ENCODE measurements at places on chromosomes 4 and X. TPM values are rescaled to one million over a fixed set of nuclear protein-coding genes. Genes with fewer than 3 reads are reported as not detected.

SPANXN3 gene
- not detected for total RNA-seq

RADX gene
- total RNA-seq, result 3.0 TPM

TCEANC gene
- 2.0 TPM for total RNA-seq

EVC2 gene
- total RNA-seq, result 4.8 TPM

KIAA1210 gene
- total RNA-seq, result not detected

STBD1 gene
- total RNA-seq, result 2.0 TPM

GIMD1 gene
- not detected for total RNA-seq

APOO gene
- total RNA-seq, result 55.5 TPM

DMD gene
- 8.4 TPM for total RNA-seq

MMAA gene
- total RNA-seq, result 5.0 TPM

PPARGC1A gene
- total RNA-seq, result 1.9 TPM

GDI1 gene
- 106 TPM for total RNA-seq

BMP3 gene
- total RNA-seq, result 0.55 TPM

AR gene
- 8.5 TPM for total RNA-seq

F11 gene
- 1.6 TPM for total RNA-seq

SMIM10 gene
- total RNA-seq, result 1.3 TPM

HTN1 gene
- total RNA-seq, result not detected

IL21 gene
- total RNA-seq, result not detected

SPACA5 gene
- not detected for total RNA-seq

CRMP1 gene
- total RNA-seq, result 109 TPM

PROM1 gene
- 56.8 TPM for total RNA-seq

CCNB3 gene
- total RNA-seq, result 0.85 TPM

SPARCL1 gene
- 0.82 TPM for total RNA-seq

SFRP2 gene
- total RNA-seq, result 505 TPM

RCHY1 gene
- 31.4 TPM for total RNA-seq

BEX5 gene
- total RNA-seq, result 11.0 TPM

MAOB gene
- total RNA-seq, result 0.74 TPM

SPANXD gene
- total RNA-seq, result not detected

NELFA gene
- 72.6 TPM for total RNA-seq

SERPINA7 gene
- not detected for total RNA-seq

NDNF gene
- 2.4 TPM for total RNA-seq

IDUA gene
- total RNA-seq, result 8.5 TPM

FAM114A1 gene
- 13.8 TPM for total RNA-seq

FGF13 gene
- total RNA-seq, result 32.2 TPM

GAGE12F gene
- total RNA-seq, result 0.82 TPM

MAGEC3 gene
- total RNA-seq, result not detected

SSX4 gene
- 0.17 TPM for total RNA-seq

TEX11 gene
- total RNA-seq, result 0.18 TPM

TMEM154 gene
- total RNA-seq, result 1.9 TPM

RHOXF2B gene
- total RNA-seq, result not detected

CXXC4 gene
- total RNA-seq, result 2.4 TPM

DIPK2B gene
- total RNA-seq, result not detected

FABP2 gene
- not detected for total RNA-seq
